ENCODE measurements at places on chromosomes 12 and 14.
A peak's percentile ranks its signal among the peaks of the same experiment; 100 is the strongest.

- no peak for DNase-seq
These were observed 3.0 kb downstream of the SSTR1 start for GRCh38 chr14:38210587-38211216.

- peak; percentile 80 for DNase-seq
These were observed 39.6 kb downstream of the CCDC85C start for GRCh38 chr14:99564256-99564925.

- DNase-seq, result no peak
These were observed 35.8 kb downstream of the ITPK1 start for GRCh38 chr14:93079865-93080403.

DNA sequence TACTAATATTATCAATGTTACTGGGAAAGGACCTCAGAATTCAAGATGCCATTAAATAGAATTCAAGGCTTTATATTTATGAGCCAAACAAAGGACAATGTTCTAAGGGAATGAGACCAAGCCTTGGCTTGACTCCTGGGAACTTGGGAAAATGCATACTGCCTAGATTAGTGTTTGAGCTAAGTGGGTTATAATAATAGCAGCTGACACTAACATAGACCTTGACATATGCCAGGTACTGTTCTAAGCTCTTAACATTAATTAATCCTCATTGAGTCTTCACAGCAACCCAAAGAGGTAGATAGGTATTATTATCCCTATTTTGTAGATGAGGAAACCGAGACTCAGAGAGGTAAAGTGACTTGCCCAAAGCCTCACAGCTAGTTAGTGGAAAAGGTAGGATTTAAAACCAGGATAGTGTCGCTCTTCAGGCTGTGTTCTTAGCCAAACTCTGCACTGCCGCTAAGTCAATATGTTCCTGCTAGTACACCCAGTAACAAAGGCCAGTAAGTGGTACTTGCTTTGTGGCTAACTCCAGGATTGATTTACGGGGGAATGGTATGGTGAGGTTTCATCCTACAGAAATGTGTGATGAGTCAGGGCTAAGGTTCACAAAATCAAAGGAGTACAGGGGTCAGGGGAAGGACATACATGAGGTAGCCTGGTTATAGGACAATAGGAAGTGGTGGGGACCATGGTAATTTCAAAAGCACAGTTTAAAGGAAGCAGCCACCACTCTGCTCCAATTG lies 35.8 kb upstream of the PRKAB1 start:
- DNase-seq, result no peak

DNA sequence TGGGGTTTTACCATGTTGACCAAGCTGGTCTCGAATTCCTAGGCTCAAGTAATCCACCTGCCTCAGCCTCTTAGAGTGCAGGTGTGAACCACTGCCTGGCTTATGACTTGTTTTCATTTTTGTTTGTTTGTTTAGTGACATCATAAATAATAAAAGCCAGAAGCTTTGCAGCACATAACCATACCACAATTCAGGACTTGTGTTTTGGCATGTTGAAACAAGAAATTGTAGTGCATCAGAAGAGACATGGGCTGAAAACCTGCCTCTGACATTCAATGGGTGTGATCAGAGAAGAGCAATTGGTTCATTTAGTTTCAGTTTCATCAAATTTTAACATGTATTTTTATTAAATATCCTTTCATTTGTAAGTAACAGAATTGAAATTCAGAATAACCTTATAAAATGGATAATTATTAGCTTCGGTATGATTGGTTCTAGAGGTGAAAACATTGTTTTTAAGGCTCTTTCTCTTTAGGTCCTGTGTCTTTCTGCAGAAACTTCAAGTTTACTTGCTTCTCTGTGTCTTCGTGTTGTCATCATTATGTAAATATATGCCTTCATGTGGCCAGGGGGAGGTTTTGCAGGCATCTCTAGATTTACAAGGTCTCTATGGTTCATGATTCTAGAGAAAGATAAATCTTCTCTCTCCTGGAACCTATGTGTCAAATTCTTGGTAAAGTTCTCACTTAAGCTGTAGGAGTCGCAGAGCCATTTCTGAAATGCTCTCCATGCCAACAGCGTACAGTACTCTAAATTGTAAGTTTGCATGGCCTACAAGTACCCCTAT lies 312.0 kb downstream of the KCNC2 start:
- DNase-seq, result no peak

GRCh38 chr12:129202109-129202814 lies 349.0 kb downstream of the GLT1D1 start:
- no peak for DNase-seq

DNA sequence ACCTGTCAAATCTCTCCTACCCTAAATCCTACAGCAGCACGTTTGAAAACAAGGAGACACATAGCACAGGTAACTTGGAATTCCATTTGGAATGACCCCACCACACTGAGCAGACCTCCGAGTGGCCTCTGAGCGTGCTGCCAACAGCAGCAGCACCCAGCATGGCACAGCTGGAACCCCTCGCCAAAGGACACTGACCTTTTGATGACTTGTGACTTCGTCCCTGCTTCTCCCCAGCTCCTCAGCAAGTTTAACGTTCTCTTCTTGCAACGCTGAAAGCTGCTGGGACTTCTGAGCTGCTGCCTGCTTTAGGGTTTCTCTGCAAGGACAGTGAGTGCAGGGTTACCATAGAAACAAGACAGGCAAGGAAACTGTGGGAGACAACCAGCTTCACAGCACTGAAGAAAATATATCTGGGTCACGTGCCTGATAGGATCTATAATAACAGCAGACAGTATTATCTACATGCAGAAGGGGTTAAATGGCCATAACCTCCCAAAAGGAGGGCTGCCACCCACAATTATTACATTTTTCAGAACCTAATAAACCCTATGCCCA lies 43.3 kb upstream of the VPS33A start:
- no peak for DNase-seq

DNA sequence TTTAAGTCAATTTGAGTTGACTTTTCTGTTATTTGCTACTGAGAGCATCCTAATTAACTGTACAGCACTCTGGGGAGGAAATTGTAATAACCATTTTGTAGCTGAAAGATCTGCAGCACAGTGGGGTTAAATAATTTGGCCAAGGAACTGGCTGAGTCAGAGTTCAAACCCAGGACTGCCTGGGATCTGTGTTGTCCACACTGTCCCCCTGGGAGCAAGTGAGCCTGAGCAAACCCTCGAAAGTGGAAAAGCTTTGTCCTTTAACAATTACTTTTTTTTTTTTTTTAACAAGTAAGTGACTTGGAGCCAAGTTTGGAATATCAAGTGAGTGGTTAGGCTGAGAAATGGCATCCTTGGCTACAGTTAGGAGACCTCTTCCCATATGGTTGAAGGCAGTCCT lies 247.2 kb upstream of the CCDC196 start:
- no peak for DNase-seq

DNA sequence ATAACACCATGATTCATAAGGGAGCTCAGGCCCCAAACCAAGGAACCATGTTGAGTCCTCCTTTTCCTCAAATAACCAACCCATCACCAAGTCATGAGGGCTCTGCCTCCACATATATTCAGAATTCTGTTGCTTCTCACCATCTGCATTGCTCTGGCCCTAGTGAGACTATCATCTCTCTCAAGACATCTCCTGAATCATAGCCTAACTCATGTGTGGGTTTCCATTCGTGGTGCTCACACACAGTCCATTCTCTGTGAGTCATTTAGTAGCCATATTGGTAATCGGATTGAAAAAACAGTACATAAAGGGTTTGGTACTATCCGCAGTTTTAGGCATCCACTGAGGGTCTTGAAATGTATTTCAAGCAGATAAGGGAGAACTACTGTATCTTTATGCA lies 5.1 kb upstream of the SLC38A2 start:
- DNase-seq, result no peak

- no peak for DNase-seq
These were observed 2.3 kb downstream of the SPATS2 start for GRCh38 chr12:49369411-49370145.

DNA sequence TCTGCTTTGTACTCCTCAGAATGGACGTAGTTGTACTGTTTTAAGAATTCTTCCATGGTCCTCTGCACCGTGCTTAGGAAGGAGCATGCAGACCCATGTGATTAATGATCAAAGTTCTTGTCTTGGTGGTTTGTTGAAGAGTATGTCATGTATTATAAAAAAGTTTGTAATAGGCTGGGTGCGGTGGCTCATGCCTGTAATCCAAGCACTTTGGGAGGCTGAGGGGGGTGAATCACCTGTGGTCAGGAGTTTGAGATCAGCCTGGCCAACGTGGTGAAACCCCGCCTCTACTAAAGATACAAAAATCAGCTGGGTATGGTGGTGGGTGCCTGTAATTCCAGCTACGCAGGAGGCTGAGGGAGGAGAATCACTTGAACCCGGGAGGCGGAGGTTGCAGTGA lies 61.8 kb upstream of the RTL1 start:
- no peak for DNase-seq

DNA sequence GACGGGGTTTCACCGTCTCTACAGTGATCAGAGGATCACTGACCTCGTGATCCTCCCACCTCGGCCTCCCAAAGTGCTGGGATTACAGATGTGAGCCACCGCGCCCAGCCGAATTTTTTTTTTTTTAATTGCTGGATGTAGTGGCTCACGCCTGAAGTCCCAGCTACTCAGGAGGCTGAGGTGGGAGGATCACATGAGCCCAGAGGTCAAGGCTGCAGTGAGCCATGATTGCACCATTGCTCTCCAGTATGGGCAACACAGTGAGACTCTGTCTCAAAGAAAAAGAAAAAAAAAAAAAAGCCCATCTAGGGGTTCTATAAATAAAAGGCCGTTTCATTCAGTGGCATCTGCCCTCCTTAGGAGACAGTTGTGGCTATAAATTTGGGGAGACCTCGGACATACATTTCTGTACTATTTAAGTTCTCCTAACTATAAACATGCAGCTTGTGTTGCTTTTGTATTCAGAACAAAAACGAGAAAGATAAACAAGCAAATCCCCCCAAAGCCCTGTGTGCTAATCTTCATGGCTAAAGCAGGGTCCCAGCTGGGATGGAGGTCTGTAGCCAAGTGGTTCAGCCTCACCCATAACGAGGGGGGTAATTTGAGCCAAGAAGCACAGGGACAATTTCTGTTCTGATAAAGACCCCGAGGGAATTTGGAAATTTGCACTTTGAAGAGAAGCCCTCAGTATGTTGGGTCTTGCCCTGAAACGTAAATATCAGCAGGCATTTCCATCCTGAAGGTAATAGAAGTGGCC lies 35.0 kb upstream of the BCL7A start:
- no peak for DNase-seq

- DNase-seq, result no peak
These were observed 233.3 kb upstream of the FLRT2 start for GRCh38 chr14:85296456-85297210.

- DNase-seq, result no peak
These were observed 84.3 kb upstream of the ATF1 start for GRCh38 chr12:50679612-50680011.

Data from DMS79 (cell line).